ENCODE measurements at places on chromosomes 12 and 14.

DNA sequence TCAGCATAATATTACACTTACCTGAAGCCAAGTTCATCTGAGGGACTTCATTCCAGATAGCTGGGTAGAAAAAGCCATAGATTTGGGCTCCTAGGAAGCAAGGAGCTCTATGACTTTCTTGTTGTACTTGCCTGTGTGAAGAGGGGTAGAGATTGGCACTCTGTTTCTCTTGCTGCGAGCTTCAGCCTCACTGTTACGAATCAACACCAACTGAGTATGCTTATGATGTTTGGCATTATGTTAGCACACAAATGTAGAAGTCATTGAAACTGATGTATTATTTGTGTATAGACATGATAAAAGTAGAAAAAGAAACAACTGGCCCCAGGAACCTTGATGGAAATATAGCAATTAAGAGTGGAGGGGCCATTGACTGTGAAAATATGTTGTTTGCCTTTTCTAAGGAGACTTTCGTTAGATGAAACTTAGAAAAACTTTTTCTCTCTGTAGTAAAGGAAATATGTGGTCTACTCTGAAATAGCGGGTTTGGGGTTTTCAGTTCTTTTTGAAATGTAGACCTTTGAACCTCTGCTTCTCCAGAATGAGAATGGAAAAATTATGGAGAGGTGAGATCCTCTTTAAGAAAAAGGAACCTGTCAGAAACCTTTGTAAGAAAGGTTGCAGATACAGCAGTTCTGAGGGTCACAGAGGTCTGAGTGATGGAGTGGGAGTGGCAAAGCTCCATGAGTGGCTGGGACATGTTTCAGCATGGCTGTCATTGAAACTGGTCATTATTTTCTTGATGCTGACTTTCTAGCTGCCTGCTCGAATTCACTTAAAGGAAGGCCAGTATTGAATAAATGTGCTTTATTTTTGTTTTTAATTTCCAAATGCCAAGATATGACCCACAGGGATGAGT is 159.9 kb downstream of the GCH1 start:
- no peak for DNase-seq

DNA sequence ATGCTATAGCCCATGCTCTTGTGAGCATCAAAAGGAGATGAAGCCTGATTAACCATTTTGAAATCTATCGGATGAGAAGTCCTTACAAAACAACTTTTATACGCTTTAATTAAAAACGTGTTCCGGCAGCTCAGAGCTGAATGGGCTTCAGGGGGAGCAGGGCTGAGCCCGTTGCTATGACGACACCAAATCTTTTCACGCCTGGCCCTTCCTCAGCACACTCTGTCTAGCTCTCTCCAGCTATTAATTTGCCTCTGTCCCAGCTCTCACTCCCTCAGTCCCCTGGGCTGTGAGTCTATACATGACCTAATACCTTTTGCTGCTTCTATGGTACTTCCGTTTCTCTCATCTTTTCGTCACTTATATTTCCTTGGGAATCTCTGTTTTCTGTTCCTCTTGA is 15.8 kb downstream of the FOXA1 start:
- no peak for DNase-seq

DNA sequence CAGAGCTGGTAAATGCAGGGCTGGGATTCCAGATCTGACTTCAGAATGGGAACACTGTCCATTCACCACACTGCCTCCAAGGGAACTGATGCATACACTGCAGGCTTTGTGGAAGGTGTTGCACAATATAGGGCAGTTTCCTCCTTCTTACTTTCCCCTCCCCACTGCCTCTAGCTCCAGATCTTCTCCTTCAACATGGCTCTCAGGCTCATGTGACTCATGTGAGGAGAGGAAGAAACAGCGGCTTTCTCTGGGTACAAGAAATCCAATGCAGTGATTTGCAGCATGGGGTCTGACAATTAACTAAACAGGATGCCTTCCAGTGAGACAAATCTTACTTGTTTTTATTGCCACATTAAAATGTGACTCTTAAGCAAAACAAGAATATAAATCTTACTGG is 447.6 kb upstream of the CCDC196 start:
- no peak for DNase-seq

- DNase-seq = no peak
Observed at GRCh38 chr12:26848156-26848825, 15.3 kb upstream of the ITPR2 start.

GRCh38 chr12:80484746-80485145 is 40.7 kb downstream of the PTPRQ start:
- no peak for DNase-seq

- DNase-seq = no peak
Observed at GRCh38 chr12:87861791-87862190, 167.4 kb downstream of the C12orf50 start.

DNA sequence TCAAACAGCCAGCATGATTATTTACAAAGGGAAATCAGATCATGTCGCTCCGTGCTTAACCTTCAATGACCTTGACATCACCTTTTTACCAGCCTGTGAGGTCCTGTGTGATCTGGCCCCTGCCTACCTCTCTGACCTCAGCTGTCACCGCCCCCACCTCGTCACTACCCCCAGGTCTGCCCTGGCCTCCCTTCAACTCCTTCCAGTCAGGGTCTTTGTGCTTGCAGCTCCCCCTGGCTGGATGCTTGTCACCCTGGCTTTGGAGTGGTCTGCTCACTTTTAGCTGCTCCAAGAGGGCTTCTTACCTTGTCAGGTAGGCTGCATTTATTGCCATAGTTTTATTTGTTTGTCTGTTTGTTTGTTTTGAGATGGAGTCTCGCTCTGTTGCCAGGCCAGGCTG is 8.2 kb upstream of the MAX start:
- DNase-seq = no peak

- no peak for DNase-seq
Observed at GRCh38 chr12:94458877-94459727, 565 bp downstream of the CEP83 start.

GRCh38 chr12:115394496-115395220 is 710.7 kb upstream of the TBX3 start:
- DNase-seq = no peak

GRCh38 chr14:54653712-54654469 is 87.0 kb downstream of the SAMD4A start:
- no peak for DNase-seq

GRCh38 chr12:18482601-18483120 is 221.3 kb downstream of the PIK3C2G start:
- DNase-seq = no peak

GRCh38 chr12:6458281-6459003 is 6.6 kb downstream of the TAPBPL start:
- no peak for DNase-seq
